ENCODE measurements at places on chromosomes 3 and 15.

DNA sequence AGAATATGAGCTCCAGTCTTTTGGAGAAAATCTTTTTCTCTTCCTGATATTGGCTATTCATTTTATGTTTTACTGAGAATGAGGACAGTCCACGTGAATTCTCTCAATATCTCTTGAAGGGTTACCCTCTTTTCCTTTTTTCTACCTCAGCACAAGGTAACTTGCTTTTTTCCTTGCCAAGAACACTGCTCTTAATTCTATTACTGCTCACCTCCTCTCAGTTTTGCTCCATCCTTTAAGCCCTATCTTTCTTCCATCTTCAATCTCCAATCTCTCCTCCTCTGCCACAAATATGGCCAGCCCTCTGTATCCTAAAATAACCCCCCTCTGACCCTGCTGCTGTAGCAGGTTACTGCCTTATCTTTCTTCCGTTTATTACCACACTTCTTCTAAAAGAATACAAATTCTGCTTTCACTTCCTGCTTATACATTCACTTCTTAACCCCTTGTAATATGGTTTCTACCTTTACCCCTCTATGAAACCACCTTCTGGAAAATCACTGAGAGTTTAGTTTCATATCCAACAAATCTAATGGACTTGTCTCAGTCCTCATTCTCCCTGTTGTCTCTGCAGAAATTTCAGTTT is 89.0 kb downstream of the NFKBIZ start:
- no peak for DNase-seq

GRCh38 chr3:122890077-122890719 is 95.3 kb downstream of the SLC49A4 start:
- DNase-seq = peak; percentile 11

- DNase-seq = no peak
These were observed 128.8 kb upstream of the OSTN start for GRCh38 chr3:191070201-191070600.

DNA sequence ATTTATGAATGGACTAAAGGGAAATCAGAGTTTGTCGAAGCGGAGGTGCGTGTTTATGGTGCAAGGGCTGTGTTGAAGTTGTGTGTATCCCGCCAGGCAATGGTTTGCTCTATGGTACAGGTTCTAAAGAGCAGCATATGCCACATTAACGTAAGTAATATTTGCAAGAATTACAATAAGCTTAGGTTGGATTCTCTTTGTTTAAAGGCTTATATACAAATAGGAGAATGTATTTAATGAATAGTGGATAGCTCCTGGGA is 800 bp downstream of the EPHA3 start:
- DNase-seq = no peak

GRCh38 chr3:167930453-167930852 is 165.3 kb downstream of the GOLIM4 start:
- DNase-seq = no peak

GRCh38 chr15:59550530-59550929 is 61.1 kb upstream of the GCNT3 start:
- DNase-seq = no peak

DNA sequence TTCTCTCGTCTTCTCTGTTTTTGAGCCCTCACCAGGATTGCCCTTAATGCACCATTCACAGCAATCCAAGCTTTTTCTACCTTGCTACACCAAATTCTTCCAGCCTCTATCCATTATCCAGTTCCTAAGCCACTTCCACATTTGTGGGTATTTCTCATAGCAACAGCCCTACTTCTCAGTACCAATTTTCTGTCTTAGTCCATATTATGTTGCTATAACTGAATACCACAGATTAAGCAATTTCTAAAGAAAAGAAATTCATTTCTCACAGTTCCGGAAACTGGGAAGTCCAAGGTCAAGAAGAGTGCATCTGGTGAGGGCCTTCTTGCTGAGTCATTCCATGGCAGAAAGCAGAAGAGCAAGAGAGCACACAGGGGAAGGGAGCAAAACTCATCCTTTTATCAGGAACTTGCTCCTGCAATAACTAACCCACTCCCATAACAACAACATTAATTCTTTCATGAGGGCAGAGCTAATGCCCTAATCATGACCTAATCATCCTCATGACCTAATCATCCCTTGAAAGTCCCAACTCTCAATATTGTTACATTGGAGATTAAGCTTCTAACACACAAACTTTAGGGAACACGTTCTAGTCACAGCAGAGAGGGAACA is 9.7 kb upstream of the EIF1B start:
- no peak for DNase-seq

GRCh38 chr15:33443708-33444107 is 132.9 kb downstream of the RYR3 start:
- DNase-seq = no peak

DNA sequence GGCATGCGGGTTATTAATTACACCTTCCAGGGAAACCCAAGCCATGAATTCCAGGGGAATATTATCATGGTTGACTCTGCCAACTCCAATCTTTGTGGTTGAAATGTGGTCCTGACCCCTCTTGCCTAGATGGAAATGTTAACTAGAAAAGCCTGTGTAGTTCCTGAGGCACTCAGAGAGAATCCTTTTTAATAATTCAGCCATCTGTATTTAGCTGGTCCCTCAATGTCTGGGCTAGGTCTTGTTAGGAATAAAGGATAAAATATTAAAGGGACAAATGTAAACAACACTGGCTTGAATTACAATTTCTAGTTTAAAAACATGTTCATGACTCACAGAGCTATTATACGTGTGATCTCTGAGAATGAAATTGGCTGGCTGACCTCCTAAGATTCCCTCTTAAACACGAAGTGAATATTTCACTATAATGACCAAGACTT is 435.2 kb upstream of the SUCLG2 start:
- DNase-seq = no peak

DNA sequence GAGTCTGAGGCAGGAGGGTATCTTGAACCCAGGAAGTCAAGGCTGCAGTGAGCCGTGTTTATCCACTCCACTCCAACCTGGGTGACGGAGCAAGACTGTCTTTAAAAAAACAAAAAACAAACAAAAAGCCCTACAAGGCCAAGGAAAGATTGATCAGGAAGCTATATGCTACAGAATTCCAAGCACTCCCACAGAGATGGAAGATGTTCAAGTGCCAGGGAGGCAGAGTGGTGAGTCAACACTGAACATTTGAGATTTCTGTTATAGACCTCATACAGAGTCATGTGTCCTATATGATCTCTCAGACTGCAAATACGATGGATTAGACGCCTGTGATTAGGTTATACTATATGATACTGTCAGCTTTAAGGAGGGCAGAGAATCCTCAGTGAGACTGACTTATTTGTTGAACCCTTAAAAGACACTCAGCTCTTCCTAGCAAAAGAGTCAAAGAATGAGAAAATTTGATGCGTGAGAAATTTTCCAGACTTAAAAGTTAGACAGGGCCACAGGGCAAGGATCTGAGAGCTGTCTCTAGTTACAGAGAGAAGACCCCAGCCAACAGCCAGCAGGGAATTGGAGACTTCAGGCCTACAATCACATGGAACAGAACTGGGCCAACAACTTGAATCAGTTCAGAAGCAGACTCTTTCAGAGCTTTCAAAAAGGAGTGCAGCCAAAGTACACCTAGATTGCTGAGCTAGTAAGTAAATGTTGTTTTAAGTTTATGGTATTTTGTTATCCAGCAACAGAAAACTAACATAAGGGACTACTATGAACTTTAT is 107.6 kb downstream of the PIK3CB start:
- DNase-seq = no peak

GRCh38 chr15:83053151-83053550 is 13.9 kb downstream of the BTBD1 start:
- DNase-seq = no peak

GRCh38 chr3:2826453-2826852 is 283.7 kb downstream of the IL5RA start:
- DNase-seq = no peak

- peak; percentile 5 for DNase-seq
These were observed 1.1 kb downstream of the NPTN start for GRCh38 chr15:73631915-73632669.

- DNase-seq = no peak
These were observed 406.8 kb upstream of the ZNF385D start for GRCh38 chr3:22157848-22158247.

GRCh38 chr3:36525115-36525801 is 145.0 kb downstream of the STAC start:
- DNase-seq = no peak

DNA sequence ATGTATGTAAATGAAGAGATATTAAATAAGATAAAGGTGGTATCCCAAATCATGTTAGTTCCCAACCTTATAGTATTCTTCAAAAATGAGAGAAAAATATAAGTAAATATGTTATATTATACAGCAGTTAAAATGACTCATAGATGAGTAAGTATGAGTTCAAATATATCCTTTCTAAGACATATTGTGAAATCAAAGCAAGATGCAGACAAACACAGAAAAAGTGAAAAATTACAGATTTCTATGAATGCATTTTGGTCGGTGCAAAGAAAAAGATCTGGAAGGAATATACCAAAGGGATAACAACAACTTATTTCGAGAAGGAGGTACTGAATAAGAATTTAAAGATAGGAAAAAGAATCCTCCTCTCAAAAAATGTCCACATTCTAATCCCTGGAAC is 181.2 kb upstream of the TTC14 start:
- DNase-seq = no peak

DNA sequence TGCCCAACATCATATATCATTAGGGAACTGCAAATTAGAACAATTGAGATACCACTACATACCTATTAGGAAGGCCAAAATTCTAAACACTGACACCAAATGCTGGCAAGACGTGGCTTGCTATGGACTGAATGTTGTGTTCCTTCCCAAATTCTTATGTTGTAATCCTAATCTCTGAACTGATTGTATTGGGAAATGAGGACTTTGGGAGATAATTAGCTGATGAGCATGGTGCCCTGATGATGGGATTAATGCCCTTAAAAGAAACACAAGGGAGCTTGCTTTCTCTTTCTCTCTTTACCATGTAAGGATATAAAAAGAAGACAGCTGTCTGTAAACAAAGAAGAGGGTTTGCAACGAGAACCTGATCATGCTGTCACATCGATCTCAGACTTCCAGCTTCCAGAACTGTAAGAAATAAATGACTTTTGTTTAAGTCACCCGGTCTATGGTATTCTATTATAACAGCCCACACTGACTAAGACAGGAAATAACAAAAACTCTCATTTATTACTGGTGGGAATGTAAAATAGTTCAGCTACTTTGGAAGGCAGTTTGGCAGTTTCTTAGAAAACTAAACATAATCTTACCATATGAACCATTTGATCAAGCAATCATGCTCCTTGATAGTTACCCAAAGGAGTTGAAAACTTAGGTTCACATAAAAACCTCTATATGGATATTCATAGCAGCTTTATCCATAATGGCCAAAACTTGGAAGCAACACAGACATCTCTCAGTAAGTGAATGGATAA is 458.3 kb upstream of the CBLB start:
- DNase-seq = no peak

Data from activated T-cell treated with anti-CD3 and anti-CD28 coated beads, Interleukin-2, amount 50 U/mL, for 72 hours (primary cell).